RPMI7951 (cell line): ENCODE measurements at places on chromosomes 12 and 14.

- DNase-seq, result no peak
Observed at GRCh38 chr12:12482150-12482761, 80.4 kb downstream of the DUSP16 start.

GRCh38 chr14:90303473-90303872 lies 28.3 kb downstream of the NRDE2 start:
- no peak for DNase-seq

DNA sequence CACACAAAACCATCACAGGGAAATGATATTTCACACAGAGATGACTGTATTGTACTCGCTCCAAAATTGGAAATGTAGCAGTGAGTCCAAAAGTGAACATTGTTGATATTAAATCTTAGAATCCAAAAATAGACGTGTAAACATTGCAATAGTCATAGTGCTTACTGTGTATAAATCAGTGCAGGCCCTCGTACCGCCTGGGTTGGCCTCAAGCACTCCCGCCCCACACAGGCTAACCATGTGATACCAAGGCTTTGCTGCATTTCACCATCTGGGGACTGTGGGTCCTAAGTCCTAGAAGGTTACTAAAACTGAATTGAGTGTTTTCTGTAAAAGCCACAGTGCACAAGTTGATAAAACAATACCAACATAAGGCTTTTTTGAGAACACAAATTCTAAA lies 107.3 kb downstream of the PPP2R5E start:
- peak; percentile 4 for DNase-seq

DNA sequence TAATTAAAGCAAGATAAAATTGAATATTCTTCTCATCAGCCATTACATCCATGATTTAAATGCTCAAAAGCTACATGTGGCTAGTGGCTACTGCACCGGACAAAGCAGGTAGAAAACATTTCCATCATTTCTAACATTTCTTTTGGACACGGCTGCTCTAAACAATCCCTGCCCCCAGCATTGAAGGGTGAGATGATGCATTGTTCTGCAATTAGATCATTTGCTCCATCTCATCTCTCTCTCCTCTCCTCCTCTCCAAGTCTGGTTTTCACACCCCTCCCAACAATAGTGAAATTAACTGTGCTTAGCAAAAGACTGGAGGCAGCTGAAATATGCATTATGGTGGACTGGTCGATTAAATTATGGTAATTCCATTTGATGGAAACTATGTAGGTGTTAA lies 288.5 kb downstream of the KSR2 start:
- peak; percentile 39 for DNase-seq

DNA sequence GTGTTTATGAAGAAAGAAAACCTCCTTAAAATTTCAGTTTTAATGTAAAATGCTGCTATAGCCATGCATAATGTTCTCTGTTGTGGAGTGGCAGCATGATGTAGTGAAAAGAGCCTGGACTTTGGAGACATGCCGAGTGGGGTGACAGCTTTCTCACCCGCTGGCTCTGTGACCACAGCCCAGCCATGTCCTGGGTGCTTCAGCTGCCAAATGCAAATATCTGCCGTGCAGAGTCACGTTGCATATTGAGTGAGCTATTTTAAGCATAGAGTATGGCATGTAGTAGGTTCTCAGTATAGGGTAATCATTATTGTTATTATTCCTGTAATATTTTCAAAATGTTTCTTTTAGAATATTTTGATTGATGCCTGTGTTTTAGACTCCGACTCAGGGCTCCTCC lies 15.5 kb upstream of the TCTN2 start:
- DNase-seq, result no peak

- DNase-seq, result peak; percentile 51
Observed at GRCh38 chr12:109134186-109134917, 18.0 kb downstream of the ACACB start.
